Stimulated activated CD4-positive, alpha-beta T cell treated with anti-CD3 and anti-CD28 coated beads, Interleukin-1b, Interleukin-23, amount 100 ng/mL, for 1 hour (primary cell): ENCODE measurements at places on chromosomes 3 and 15.

- no peak for DNase-seq
These were observed 85.3 kb downstream of the IMPG2 start for GRCh38 chr3:101235048-101235447.

DNA sequence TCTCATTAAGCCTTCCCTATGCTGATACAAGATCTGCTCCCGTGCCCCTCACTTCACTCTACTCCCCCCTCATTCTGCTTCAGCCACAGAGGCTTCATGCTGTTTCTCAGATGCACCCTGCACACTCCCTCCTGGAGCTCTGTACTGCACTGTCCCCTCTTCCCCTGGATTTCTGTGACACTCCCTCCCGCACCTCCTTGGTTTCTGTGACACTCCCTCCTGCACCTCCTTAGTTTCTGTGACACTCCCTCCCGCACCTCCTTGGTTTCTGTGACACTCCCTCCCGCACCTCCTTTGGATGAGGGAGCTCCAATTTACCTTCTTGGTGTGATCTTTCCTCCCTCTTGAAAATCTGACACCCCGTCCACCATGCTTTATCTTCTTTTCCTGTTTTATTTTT is 28.2 kb downstream of the BDH1 start:
- no peak for DNase-seq

GRCh38 chr3:180018543-180018942 is 18.2 kb downstream of the PEX5L start:
- DNase-seq = no peak

GRCh38 chr15:81299630-81300273 is 24.2 kb downstream of the STARD5 start:
- DNase-seq = no peak

DNA sequence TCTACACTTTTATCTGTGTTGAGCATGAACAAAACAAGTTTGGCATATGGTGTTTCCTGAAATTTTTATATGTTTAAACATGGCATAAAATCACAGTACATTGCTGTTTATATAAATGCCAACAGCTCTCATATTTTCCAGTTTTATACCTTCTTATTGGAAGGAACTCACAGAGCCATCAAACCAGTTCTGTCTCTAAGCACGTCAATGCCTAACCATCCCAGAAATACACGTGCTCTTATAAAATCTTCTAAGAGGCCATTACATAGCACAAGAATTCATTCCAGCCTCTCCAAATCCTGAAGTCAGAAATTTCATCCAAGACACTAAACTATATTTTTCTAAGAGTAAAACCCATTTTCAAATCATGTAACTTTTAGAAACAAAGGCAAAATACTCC is 20.8 kb downstream of the SLC9A9 start:
- no peak for DNase-seq

DNA sequence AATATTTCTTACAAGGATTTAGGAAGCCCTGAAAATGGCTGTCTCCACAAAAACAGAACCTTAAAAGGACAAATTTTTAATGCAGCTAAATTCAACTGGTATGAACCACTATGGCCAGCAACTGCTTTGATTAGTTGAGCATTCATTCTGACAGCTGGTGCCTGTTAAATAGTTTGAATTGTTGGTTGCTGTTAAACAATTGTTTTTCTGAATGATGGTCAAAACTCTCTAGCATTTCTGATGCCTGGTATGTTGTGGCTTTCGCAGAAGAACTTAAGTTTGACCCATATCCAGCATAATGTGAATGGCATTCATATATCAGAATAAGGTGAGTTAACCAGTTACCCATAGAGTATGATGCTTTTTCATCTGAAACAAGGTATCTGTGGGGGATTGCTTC is 138.4 kb downstream of the MEIS2 start:
- DNase-seq = no peak

- peak; percentile 52 for DNase-seq
These were observed 9.6 kb upstream of the SST start for GRCh38 chr3:187679638-187680396.

DNA sequence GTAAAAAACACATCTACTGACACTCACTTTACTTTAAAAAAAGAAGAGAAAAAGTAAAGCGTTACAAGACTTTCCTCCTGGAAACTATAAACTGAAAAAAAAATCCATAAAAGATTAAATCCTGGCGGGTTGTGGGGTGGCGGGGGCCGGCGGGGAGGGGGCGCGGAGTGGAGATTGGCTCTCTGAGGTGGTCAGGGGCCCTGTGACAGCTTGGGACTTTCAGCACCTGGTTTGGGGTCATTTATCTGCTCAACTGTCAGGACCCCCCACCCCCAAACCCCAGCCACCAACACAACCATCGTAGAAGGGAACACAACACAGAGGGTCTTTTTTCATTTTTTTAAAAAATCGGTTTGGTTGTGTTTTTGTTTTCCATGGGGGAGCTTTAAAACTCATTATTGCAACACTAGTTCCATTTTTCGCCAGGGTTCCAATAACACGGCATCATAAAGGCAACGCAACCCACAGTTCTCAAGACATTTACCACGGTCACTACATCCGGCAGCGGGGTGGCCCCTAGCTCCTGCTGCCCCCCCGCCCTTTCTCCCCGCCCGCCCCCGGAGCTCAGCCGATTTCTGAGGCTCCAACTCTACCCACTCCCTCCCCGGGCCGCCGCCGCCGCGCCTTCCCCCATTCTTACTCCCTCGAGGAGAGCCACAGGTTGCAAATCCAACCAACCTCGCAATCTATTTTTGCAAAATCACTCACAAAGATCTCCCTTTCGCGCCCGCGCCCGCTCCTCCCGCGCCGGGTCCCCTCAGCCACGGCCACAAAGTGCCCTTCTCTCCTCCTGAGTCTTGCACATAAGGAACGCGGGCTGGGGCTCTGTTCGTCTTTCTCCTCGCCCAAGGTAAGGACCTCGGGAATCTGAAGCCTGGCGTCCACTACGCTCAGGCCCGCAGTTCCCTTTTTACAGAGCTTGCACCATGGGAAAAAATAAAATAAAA is 1.8 kb downstream of the BCL6 start:
- no peak for DNase-seq

DNA sequence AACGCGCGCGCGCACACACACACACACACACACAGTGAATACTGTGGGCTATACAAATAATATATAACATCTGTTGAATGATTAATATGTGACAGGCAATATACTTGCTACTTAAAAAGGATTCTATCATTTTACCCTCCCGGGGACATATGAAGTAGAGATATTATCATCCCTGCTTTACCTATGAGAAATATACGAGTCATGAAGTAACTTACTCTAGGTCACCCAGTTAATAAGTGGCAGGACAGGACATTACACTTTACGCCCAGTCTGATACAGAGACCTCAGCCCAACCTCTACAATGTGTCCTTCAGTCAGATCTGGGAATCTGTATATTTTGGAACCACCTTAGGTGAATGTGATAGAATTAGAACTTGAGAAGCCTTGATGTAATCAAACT is 55.4 kb downstream of the CCDC54 start:
- no peak for DNase-seq

DNA sequence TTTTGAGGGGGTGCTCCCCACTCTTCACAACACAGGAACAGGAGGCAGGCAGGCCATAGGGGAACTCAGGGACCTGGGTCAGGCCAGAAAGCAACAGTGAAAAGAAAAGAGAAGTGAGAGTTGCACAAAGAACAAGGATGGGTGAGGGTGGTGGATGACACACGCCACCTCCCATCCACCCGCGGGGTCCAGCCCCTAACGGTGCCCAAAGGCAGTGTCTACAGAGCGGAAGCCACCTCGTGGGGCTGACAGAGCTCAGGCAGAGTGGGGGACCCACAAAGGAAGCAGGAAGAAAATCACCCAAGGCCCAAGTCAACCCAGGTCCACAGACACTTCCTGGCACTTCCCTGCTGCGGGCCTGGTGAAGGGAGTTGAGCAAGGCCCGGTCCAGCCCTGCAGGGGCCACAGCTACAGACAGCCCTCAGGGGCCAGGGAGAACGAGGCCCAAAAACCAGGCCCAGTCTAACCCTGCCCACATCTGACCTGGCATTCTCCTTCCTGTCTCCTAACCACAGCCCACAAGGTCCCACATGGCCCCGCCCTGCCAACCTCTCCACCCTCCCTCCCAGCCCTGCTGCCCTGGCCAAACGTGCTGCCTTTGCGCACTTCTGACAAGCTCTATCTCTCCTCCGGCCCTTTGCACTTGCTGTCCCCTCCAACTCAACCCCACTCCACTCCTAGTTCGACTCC is 5.9 kb downstream of the NUP210 start:
- no peak for DNase-seq

GRCh38 chr3:183653209-183654064 is 18.0 kb downstream of the KLHL24 start:
- no peak for DNase-seq

DNA sequence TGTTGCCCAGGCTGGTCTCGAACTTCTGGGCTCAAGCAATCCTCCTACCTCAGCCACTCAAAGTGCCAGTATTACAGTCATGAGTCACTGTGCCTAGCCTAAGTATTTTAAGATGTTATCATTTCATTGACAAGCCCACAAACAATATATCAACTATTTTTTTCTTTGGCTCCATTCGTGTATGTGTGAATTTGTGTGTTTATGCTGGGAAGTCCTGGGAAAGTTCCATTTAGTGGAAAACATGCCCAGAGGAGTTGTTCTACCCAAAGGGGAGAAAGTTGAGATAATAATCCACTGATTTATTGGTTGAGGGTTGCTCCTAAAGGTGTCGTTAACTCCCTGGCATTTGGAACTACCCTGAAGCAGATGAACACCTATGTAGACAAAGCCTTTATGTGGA is 58.8 kb downstream of the KIF9 start:
- DNase-seq = no peak

DNA sequence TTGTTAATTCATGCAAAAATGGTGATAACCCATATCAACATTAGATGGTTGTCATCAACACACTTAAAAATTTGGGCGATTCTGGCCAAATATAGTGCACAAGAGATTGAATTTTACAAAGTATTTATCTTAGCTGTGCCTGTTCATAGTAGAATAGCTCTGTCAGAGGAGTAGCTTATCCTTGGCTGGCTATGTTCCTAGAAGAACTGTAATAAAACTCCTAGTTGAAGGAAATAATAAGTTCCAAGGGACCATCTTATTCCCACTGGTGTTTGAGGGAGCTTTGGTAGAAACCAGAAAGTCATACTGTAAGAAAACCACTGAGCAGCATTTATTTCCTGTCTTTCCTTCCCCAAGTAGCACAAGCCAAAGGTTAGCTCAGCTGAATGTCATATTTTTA is 201.8 kb downstream of the GRM7 start:
- DNase-seq = no peak

DNA sequence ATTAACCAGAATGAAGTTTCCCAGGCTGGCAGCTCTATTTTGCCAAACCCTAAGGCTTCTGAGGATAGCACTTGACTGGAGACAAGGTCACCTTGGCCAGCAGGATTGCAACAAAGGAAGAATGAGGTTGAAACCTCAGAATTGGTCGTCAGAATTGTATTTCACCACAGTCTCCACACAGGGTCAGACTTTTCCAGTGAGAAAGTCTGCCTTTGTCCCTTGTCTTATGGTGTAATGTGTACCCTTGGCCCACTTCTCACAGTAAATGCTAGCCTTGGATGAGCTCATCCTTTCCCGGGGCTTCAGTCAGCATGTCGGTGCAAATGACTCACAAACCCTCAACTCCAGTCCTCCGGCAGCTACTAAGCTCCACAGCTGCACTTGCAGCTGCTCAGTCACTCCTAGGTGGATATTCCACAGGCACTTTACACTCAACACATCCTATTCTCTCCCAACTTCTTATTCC is 19.7 kb downstream of the SSR3 start:
- DNase-seq = no peak

- no peak for DNase-seq
These were observed 331.7 kb downstream of the RBMS3 start for GRCh38 chr3:29612536-29612935.

- no peak for DNase-seq
These were observed 14.9 kb upstream of the GJD2 start for GRCh38 chr15:34769711-34770110.

- no peak for DNase-seq
These were observed 497.8 kb upstream of the NR2F2 start for GRCh38 chr15:95832668-95833067.
